Activated CD4-positive, alpha-beta memory T cell treated with anti-CD3 and anti-CD28 coated beads, Interleukin-2, amount 10 ng/mL, durations not matched to agents 7 days and 5 days (primary cell): ENCODE measurements at places on chromosomes 1 and 21. TPM values are rescaled to one million over a fixed set of nuclear protein-coding genes. Genes with fewer than 3 reads are reported as not detected.

GRCh38 chr1:201044119-201044518 lies 20.6 kb upstream of the KIF21B start:
- H3K27ac ChIP-seq: no peak overlapping the region
- no peaks in the 10 kb centered on the region for H3K4me1 ChIP-seq
- H3K27me3 ChIP-seq: peaks cover 22% of the 10 kb centered on the region
- no peak for DNase-seq
- H3K36me3 ChIP-seq: no peaks in the 10 kb centered on the region

GRCh38 chr1:51899022-51899421 lies 20.5 kb upstream of the NRDC start:
- H3K27me3 ChIP-seq: peaks cover 38% of the 10 kb centered on the region
- no peak overlapping the region for H3K4me3 ChIP-seq
- no peaks in the 10 kb centered on the region for H3K36me3 ChIP-seq
- no peak for DNase-seq

The CASQ2 gene
- total RNA-seq: not detected

- peaks cover 5% of the 10 kb centered on the region for H3K36me3 ChIP-seq
- peaks cover 2% of the 10 kb centered on the region for H3K4me1 ChIP-seq
- no peak overlapping the region for H3K27ac ChIP-seq
- H3K4me3 ChIP-seq: no peak overlapping the region
- DNase-seq: no peak
Observed at GRCh38 chr1:65820983-65821382, 28.3 kb downstream of the PDE4B start.

DNA sequence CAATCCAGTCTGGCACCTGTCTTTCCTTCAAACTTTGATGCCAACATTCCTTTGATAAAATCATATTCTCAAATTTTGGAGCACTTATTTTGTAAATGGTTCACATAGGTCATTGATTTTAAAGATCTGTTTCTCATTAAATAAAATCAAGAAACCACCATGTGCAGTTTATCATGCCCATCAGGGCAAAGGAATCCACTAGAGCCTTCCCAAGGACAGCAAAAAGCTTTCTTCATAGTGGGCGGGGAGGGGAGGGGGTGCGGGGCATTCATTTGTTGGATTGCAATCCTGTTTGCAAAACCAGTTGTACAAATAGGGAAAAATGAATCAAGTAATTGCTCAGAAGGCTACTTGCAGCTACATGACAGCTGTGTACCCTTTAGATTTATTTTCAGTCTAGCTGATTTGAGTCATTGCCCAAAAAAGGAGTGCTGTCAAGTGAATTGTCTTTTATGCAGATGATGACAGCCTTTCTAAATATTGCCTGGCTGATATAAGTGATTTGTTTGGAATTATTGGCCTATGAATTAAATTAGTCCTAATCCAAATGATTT lies 23.0 kb downstream of the LRRC8B start:
- no peak for DNase-seq
- H3K4me3 ChIP-seq: no peak overlapping the region
- no peak overlapping the region for H3K27ac ChIP-seq
- H3K27me3 ChIP-seq: no peaks in the 10 kb centered on the region
- H3K4me1 ChIP-seq: peaks cover 43% of the 10 kb centered on the region

GRCh38 chr21:45618846-45619485 lies 24.6 kb upstream of the PCBP3 start:
- no peak overlapping the region for H3K4me3 ChIP-seq
- peaks cover 23% of the 10 kb centered on the region for H3K27me3 ChIP-seq
- no peaks in the 10 kb centered on the region for H3K36me3 ChIP-seq
- no peak overlapping the region for H3K27ac ChIP-seq

DNA sequence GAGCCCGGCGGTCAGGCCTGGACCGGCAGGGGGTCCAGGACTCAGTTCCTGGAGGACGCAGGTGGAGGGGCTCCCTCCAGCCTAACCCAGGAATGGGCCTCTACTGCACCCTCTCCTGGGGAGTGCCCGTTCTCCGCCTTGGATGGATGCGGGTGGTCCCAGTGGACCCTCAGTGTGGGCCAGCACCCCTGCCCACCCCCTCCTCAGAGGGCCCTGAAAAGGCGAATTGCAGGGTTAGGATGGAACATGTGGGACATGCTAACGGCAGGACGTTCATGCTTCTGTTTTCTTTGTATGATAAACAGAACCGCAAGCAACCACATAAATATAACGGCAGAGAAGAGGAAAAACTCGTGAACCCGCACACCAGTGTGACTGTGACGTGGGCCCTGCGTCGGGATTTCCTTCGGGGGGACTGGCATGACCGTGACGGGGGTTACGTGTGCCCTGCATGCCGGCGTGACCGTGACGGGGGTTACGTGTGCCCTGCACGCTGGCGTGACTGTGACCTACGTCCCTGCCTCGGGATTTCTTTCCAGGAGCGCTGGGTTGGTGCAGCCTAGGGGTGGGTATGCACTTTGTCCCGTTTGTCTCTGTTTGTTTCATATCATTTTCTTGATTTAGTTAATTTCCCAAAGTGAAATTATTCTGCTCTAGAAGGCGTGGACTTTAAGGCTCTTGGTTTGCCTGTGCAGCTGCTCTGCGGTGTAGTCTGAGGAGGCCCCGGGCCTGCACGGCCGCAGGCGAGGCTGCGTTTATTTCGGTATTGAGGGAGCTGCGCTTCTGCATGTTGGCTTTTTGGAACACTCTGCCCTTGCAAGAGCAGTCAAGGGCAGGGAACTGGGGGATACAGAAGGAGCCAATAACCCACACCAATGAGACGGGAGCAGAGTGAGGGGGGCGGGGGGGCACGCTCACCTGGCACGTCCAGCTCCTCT lies 3.1 kb downstream of the FTCD start:
- DNase-seq: no peak
- H3K4me1 ChIP-seq: no peaks in the 10 kb centered on the region
- H3K27me3 ChIP-seq: no peaks in the 10 kb centered on the region
- no peaks in the 10 kb centered on the region for H3K36me3 ChIP-seq
- H3K27ac ChIP-seq: no peak overlapping the region

DNA sequence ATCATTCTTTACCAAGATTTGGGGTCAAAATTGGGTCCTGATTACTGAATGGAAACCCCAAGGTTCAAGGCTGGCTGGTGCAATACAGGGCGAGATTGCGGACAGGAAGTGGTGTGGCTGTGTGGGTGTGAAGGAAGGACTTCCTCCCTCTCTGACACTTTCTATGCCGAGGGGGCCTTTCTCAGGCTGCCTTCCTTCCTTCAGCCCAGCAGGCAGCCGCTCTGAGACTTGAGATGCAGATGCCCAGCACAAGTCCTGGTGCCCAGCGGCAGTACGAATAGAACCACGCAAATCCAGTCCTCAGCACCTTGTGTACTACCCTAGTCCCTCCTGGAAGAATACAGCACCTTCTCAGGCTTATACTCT lies 16.3 kb downstream of the BATF3 start:
- no peaks in the 10 kb centered on the region for H3K27me3 ChIP-seq
- DNase-seq: peak; percentile 89
- peak overlapping the region; percentile 65 for H3K4me3 ChIP-seq
- peaks cover 85% of the 10 kb centered on the region for H3K4me1 ChIP-seq
- H3K27ac ChIP-seq: peak overlapping the region; percentile 92

GRCh38 chr1:51690285-51690961 lies 73.5 kb downstream of the OSBPL9 start:
- no peak for DNase-seq
- no peaks in the 10 kb centered on the region for H3K27me3 ChIP-seq
- H3K4me3 ChIP-seq: no peak overlapping the region
- H3K4me1 ChIP-seq: peaks cover 2% of the 10 kb centered on the region
- no peak overlapping the region for H3K27ac ChIP-seq
- H3K36me3 ChIP-seq: no peaks in the 10 kb centered on the region

The PODN gene
- total RNA-seq: not detected

DNA sequence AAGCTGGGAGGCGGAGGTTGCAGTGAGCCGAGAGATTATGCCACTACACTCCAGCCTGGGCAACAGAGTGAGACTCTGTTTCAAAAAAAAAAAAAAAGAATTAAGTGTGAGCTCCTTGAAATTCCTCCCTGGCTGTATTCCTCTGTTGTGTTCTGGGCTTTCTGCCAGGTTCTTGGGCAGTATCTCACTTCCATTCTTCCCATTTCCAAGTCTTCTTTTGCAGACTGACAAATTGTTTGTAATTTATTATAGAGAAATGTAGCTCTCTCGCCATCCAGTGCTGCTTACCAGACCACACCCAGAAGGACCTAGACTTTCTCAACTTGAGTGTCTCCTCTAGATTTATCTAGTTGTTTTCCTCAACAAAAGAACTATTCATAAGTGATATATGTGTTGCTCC lies 105.0 kb upstream of the ADGRL2 start:
- H3K36me3 ChIP-seq: no peaks in the 10 kb centered on the region
- no peak overlapping the region for H3K27ac ChIP-seq
- no peak for DNase-seq
- no peak overlapping the region for H3K4me3 ChIP-seq
- no peaks in the 10 kb centered on the region for H3K4me1 ChIP-seq
- no peaks in the 10 kb centered on the region for H3K27me3 ChIP-seq

GRCh38 chr1:230186003-230186863 lies 119.2 kb downstream of the GALNT2 start:
- peak overlapping the region; percentile 3 for H3K27ac ChIP-seq
- no peak overlapping the region for H3K4me3 ChIP-seq
- peaks cover 33% of the 10 kb centered on the region for H3K4me1 ChIP-seq
- H3K36me3 ChIP-seq: peaks cover 6% of the 10 kb centered on the region

GRCh38 chr1:223712194-223712849 lies at the start of gene CAPN2:
Gene CAPN2 (plus strand): TSS chr1:223712539. CDS start chr1:223712641, 102 bp downstream.
- H3K27ac ChIP-seq: peak within 1 kb of the TSS; percentile 95
- peak within 1 kb of the TSS; percentile 85 for H3K4me3 ChIP-seq
- peaks cover 57% of the 10 kb centered on the region for H3K4me1 ChIP-seq
- peaks cover 6% of the 10 kb centered on the region for H3K27me3 ChIP-seq
